Activated effector memory CD4-positive, alpha-beta T cell treated with Interleukin-2 at 50 U/mL for 16 hours (primary cell): ENCODE measurements at places on chromosomes 7 and 10.

DNA sequence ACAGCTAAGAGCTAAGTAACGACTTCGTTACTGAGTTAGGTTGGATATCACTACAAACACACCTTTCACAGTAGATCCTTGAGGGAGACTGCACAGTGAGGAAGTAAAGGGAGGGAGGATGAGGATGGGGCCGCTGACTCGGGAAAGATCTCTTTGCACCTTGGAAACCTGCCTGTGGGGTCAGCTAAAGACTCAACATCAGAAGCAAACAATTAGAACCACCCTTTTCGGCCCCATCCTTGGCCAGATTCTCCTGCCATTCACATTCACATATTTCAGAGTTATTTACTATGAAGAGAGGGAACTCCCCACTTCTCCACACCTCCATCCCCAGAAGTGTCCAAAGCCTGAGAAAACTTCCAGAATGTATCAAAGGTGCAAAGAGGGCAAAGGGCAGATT lies 47.1 kb downstream of the CLEC2L start:
- DNase-seq: no peak

GRCh38 chr7:108376206-108376605 lies 80.0 kb downstream of the NRCAM start:
- no peak for DNase-seq

DNA sequence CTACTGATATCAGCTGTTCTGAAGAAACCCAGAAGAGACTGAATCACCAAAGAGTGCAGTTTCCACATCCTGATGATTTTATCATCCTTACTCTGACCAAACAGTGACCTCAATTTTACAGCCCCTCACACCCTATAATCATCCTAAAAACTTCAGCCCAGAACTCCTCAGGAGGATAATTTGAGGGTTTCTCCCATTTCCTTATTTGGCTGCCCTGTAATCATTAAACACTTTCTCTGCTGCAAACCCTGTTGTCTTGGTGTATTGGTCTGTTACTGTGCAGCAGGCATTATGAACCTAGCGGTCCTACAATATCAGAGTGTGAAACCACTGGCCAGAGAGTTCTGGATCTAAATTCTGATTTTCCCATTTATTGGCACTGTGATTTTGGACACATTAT lies 141.7 kb downstream of the PCLO start:
- no peak for DNase-seq

DNA sequence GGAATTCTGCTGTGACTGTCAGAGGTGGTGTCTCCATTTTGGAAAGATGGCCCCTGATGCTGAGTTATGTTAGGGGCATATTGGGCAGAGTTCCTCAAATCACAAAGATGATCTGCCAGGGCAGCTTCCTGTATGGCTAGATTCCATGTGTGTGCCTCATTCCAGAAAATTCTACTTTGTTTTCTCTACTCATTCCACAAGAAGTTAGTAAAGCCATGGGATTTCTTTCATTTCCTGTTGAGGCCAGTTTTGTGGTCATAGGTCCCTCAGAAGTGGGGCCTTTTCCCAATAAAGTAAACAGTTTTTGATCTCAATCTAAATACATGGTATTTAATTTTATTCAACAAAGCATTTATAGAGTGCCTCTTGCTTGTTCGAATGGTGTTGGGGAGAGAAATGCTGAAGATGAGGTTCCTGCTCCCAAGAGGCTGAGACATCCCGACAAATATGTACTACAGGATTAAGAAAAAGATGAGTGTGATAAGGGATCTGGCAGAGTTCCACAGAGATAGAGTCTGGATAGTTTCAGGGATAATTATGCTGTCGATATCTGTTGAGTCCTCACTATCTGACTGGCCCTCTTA lies 33.0 kb downstream of the MINDY4 start:
- DNase-seq: no peak

DNA sequence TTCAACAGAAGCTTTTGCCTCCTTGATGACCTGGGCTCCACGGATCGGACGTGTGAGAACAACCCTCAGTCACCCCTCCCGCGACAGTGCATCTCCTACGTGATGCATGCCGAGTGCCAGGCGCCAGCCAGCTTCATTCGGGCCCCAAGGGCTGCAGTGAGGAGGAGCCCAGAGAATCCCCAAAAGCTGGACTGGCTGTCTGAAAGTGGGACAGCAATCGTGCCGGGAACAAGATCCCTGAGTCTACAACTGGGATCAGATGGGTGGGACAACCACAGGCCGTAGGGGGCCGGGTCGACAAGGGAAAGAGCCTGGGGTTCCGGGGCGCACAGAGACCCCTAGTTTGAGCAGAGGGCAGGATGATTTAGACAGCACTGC lies 27.2 kb downstream of the EBF3 start:
- DNase-seq: no peak

DNA sequence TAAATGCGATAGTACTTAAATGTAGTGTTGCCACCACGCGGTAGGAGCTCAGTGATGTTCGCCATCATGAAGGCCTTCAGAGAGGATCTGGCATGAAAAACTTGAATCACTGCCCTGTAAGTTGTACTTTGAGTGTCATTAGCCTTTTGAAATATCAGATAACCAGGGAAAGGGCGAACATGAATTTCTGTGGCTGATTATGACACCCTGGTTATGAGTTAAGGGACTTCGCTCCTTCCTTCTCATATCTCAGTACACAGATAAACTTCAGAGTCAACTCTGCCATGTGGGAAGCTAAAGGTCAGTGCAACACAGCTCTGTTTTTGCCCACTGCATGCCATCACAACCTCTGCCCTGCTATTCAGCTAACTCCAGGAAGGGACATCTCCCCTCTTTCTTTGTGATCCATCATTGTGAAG lies 8.9 kb upstream of the ACSL5 start:
- DNase-seq: no peak

DNA sequence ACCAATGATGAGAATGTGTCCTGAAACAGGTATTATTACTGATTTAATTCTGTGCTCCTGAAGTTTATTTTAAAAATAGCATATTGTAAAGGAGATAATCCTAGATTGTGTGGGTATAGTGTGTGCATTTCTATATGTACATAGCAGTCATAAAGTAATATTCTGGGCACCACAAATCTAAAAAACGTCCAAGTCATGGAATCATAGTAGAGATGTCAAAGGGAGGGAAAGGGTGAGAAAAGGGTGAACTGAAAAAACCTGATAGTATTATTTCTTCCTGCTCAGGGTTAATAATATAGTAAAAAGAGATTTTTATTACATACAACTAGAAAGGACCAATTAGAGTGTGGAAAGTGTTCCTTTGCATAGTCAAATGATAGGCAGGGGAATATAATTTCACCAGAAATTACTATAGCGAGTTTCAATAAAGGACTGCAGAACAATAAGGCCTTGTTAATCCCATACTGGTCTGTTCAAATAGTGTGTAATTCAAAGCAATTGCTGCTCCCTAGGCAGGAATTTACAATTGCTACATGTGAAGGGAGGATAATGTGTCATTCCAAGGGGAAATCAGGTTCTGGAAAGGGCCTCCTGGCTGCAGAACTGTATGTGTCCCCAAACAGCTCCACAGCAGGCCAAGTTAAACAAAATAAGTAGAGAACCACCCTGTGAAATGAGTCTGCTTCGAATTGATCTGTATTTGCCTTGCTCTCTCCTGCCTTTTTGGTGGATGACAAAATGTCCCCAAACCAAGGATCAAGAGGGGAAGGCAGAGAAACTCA lies 42.5 kb upstream of the KMT2E start:
- DNase-seq: no peak
